Left colon (tissue), 2 donors: ENCODE measurements at places on chromosomes 16 and 17. TPM values are rescaled to one million over a fixed set of nuclear protein-coding genes. Genes with fewer than 3 reads are reported as not detected.

GRCh38 chr16:86956437-86956836 is 360.8 kb downstream of the C16orf95 start:
- no peak for DNase-seq

DNA sequence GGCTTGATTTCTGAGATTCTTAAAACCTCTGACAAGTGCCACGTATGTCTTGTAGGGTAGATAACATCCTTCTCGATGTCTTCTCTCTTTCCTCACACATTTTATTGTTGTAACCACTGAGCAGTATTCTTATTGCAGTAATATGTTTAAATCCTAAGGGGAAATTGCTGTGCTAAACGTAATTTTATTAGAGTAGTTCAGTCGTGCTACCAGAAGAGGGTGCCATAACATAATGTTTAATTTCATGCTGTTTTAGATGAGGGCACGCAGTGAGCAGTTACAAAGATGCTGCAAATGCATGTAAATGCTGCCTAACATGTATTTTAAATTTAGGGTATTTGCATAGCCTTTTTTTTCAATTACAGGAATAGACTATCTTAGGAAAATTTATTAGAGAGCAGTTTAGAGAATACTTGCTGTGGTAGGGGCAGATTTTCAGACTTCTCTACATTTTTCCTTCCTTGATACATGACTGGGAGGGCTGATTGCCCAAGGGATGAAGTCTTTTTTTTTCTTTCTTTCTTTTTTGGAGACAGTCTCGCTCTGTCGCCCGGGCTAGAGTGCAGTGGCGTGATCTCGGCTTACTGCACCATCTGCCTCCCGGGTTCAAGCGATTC is 51.7 kb downstream of the GAN start:
- DNase-seq, result no peak

CACNG5 gene
- total RNA-seq, result not detected

DNA sequence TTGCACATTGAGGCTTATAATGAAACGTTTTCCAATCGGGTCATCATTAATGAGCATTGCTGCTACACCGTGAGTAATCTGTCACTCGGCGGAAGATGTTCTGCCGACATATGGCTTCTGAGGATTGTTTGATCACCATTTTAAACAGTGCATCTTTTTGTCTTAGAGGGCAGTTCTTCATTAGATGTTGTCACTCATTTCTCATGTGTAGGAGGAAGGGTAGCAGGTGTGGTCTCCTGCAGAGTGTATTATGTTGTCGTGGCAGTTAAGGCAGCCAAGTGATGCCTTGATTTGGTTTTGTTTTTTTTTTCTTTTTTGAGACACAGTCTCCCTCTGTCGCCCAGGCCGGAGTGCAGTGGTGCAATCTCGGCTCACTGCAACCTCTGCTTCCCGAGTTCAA is 50.5 kb downstream of the SEC14L1 start:
- DNase-seq, result no peak

- no peak for DNase-seq
Measured at GRCh38 chr17:17139972-17140589, 66.1 kb downstream of the PLD6 start.

IL17C gene
- not detected for total RNA-seq

PPM1E gene
- 0.03 TPM for total RNA-seq

DNA sequence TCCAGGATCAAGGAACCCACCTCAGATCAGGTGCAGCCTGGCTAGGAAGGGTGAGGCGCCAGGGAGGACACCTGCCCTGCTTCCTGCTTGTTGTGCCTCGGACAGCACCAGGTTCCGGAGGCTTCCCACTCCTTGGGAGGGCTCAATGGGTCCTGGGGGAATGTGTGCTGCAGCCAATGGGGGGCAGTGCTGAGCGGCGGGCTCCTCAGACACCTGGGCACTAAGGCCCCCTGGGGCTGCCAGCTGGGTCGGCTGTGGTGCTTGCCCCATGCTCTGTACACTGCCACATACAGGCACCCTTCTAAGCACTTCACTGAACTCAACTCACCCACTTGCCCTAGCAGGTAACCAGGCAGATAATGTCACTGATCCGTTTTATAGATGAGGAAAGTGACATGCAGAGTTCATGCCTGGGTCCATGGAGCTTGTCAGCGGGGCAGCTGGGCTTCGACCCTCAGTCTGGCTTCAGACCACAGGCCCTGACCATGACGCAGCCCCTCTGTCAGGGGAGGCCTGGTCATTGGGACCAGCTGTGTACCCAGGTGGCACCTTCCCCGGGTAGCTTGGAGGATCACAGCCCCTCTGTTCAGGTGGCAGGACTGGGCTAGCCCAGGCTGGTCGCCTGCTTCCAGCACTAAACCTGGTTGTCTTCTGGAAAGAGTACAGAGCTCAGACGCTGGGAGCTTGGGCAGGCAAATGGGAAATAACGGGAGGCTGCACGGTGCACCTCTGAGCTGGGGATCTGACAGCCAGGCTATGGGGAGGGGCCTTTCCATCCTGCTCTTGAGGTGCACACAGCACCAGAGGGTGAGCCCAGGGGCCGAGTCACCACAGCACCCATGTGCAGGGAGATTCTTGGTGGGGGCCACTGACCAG is 8.2 kb downstream of the FN3K start:
- DNase-seq, result no peak

DNA sequence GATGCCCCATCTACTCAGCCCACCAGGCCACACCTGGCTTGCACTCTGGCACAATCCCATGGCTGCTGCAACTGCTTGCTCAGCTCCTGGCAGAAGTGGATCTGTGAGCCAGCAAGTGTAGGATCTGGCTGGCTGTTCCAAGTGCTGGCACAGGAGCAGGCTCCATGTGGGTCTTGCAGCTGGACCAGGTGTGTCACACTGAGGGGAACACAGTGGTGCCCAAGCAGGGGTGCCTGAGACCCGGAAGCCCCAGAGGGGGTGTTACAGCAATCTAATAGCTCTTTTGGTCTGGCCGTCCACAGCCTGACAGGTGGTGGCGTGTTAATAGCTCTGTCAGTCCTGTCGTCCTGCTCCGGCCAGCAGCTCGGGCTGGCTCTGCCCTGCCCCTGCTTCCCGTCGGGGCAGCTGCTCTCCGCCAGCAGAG is 19.6 kb upstream of the GOT2 start:
- DNase-seq, result no peak

DNA sequence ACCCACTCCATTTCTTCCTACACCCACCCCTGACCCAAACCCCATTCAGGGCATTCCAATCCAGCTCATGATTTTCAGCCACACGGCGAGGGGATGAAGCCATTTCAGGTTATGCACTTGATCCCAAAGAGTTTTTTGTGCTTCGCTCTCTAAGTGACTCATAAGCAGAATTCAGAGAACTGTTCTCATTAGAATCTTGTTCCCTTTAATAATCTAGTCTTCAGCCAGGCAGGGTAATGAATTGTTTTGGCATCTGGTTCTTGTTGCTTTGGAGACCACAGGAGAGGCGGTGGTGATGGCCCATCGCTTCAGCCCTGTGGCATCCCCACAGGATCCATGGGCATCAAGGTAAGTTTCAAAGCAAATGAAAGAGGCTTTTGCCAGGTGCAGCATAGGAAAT is 4.8 kb upstream of the KRT31 start:
- no peak for DNase-seq

TPSB2 gene
- 18.6 TPM for total RNA-seq

TNFSF12 gene
- 9.8 TPM for total RNA-seq

GRCh38 chr16:2519711-2520080 is 475 bp upstream of the AMDHD2 start:
- peak; percentile 48 for DNase-seq

SULT1A2 gene
- 26.9 TPM for total RNA-seq

DNA sequence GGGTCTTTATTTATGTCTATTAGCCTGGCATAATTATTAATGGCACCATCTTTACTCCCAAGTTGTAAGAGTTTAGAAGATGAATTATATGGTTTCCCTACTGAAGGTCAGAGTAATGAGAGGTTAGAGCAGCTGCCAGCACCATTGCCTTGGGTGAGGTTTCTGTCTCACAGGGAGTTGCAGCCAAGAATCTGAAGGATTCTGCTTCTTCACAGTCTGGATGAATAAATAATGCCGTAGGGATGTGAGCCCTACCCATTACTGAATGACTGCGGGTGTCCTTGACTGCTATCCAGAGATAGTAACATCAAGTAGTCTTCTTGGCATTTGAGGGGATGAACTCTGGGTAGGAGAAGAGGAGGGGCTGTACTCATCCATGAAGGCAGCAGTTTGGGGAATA is 52.8 kb upstream of the SMIM36 start:
- DNase-seq, result no peak

PPY gene
- total RNA-seq, result not detected

- DNase-seq, result no peak
Measured at GRCh38 chr17:66826856-66827255, 8.1 kb upstream of the CACNG5 start.

GRCh38 chr16:74871608-74872007 is 97.0 kb upstream of the FA2H start:
- no peak for DNase-seq

TP53TG3D gene
- total RNA-seq, result not detected

TBC1D3C gene
- total RNA-seq, result not detected

KRT24 gene
- total RNA-seq, result 0.46 TPM

DNA sequence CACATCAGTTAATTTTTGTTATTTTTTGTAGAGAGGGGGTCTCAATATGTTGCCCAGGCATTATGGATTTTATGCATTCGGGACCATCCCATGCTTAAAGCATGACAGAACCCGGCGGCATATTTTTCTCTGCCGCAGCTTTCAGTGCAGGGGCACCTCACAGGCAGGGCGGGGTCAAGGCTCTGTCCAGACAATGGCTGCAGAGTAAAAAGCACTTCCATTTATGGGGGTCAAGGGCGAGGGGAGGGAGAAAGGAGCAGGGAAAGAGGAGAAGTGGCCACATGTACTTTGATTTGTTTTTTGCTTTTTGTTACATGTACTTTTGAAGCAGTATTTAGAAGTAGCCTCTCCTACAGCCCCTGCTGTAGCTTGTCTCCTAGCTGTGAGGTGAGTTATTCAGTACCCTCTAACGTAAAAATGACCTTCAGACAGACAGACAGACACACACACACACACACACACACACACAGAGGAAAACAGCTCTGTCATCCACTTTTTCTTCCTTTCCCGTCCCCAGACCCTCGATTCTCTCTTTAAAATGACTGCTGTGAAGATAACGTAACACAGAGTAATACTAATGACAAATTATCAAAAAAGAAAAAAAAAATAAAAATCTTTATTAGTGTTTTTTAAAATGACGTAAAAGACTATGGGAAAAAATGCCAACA is 856 bp upstream of the SCPEP1 start:
- no peak for DNase-seq

HLF gene
- 0.70 TPM for total RNA-seq

DNA sequence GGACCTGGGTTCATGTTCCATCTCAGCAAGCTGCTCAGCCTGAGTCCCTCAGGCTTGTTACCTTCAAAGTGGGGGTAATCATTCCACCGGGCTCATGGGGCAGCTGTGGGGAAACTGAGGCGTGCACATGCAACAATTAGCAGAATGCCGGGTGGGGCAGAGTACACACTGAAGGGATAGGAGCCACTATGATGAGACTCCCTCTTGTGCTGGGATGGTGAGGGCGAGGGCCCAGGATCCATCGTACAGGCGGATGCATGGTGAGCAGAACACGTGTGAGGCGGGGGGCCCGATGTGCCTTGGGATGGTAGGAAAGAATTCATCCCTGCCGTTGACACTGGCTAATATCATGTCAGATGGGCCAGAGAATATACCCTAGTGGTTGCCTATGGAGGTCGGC is 25.5 kb upstream of the MAP3K14 start:
- DNase-seq, result no peak

DNA sequence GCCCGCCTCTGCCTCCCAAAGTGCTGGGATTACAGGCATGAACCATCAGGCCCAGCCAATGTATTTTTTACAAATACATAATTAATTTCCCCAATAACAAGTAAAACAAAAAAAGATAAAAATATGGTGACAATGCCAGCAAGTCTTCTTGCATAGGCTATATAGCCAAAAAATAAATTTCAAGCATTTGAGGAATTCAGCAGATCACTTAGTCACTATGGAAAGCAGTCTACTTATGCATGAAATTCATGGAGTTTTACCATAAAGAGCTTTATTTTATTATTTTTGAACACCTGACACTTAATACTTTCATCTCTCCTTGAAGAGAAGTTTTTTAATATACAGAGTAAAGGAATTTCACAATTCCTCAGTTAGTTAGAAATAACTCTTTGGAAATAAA is 56.4 kb downstream of the BRIP1 start:
- DNase-seq, result no peak

MYL11 gene
- total RNA-seq, result not detected

DNA sequence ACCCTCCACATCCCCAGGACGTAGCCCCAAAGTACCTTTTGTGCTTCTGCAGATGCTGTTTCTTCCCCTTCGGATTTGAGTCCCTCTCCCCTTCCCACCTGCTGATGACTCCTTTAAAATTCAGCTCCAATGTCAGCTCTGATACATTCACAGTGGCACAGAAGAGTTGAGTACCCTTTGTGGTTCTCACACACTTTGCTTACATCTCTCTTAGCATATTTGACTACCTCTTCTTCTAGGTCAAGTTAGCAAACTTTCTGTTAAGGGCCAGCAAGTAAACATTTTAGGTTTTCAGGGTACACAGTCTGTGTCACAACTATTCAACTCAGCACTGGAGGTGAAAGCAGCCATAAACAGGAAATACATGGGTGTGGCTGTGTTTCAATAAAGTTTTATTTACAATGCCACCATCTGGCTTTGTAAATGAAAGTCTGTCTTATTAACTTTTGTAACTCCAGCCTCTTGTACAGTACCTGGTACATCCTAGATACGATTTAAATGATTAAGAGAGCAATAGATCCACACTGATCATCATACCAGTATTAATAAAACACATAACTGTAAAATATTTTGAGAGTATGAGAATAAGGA is 161.7 kb downstream of the SOX9 start:
- DNase-seq, result no peak

DNA sequence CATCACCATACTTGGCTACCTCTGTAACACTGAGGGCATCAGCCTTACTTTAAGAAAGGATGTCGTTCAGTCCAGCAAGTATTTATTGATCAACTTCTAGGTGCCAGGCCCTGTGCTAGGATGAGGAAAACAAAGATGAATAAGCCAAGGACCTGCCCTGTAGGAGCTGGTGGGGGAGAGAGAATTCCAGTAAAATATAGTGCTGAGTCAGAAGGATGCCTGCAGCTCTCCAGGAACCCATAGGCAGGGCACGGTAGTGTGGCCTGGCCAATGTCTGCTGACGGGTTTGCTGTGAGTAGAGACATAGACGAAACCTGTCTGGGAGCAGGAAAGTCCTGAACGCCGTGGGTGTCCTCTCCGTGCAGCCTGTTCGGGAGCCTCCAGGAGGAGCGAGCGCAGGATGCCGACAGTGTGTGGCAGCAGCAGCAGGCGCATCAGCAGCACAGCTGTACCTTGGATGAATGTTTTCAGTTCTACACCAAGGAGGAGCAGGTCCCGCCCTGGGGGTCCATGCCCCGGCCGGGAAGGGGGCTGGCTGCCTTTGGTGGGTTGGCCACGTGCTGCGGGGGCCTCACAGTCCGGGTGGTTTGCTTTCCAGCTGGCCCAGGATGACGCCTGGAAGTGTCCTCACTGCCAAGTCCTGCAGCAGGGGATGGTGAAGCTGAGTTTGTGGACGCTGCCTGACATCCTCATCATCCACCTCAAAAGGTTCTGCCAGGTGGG is 55.6 kb downstream of the USP43 start:
- DNase-seq, result no peak
